Activated T-helper 17 cell treated with anti-CD3 and anti-CD28 coated beads, Interleukin-2, amount 50 U/mL, for 72 hours (primary cell): ENCODE measurements at places on chromosomes 1 and 21. TPM values are rescaled to one million over a fixed set of nuclear protein-coding genes. Genes with fewer than 3 reads are reported as not detected.

FAM89A gene
- 17.2 TPM for total RNA-seq

CCDC27 gene
- total RNA-seq: not detected

CORT gene
- total RNA-seq: 0.24 TPM

RNF220 gene
- 54.8 TPM for total RNA-seq

LRRN2 gene
- not detected for total RNA-seq

CFAP141 gene
- total RNA-seq: not detected

SPRR2F gene
- total RNA-seq: not detected

NOL9 gene
- total RNA-seq: 58.0 TPM

CLEC20A gene
- total RNA-seq: not detected

EIF2D gene
- total RNA-seq: 64.9 TPM

FAM229A gene
- total RNA-seq: 21.6 TPM

APP gene
- 46.6 TPM for total RNA-seq

OR10Z1 gene
- not detected for total RNA-seq

SELE gene
- not detected for total RNA-seq

KIAA0040 gene
- total RNA-seq: 39.4 TPM

LCE2A gene
- not detected for total RNA-seq

PBX1 gene
- 0.22 TPM for total RNA-seq

OR2T2 gene
- not detected for total RNA-seq

TIE1 gene
- 0.61 TPM for total RNA-seq

FCGR2B gene
- not detected for total RNA-seq

FASLG gene
- 2.7 TPM for total RNA-seq

CELSR2 gene
- 1.3 TPM for total RNA-seq

RHEX gene
- total RNA-seq: not detected

MTOR gene
- 22.4 TPM for total RNA-seq

C1orf56 gene
- total RNA-seq: 0.71 TPM

TTC22 gene
- total RNA-seq: 10.6 TPM

MAP3K21 gene
- total RNA-seq: 17.7 TPM

NPHS2 gene
- not detected for total RNA-seq

MNDA gene
- not detected for total RNA-seq

OLFML2B gene
- total RNA-seq: not detected

OR2L8 gene
- total RNA-seq: not detected

RCC1 gene
- total RNA-seq: 116 TPM
